ENCODE measurements at places on chromosomes 6 and 20.
A peak's percentile ranks its signal among the peaks of the same experiment; 100 is the strongest.

DNA sequence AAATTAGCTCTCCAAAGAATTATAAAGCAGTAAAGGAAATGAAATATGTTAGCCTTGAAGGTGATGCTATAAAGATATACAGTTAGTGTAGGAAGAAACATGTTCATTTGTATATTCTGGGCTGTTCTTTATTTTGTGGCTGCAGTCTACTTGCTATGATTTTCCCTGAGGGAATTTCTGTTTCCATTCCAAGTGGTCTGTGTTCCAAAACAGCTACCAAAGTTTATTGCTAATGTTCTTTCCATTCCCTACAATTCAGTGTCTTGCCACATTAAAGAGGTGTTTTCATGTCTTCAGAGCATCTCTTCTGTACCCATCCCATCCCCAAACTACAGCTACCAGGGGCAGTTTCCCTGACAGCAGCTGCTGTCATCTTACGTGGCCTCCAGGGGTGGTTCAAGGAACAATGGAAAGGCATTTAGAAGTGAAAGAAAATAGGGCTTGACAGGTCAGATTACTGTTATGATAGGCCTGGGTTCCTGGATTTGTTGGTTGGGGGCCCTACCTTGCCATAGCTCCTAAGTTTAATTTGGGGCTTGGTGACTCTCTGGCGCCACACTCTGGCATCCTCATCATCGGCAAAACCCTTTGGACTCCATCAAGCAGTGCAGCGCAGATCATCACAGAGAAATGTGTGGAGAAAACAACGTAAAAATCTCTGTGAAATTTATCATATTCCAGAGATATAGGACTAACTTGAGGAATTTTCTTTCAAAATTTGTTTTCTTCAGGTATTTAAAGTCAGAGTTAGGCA lies 33.8 kb upstream of the AIG1 start:
- DNase-seq = peak; percentile 49

GRCh38 chr6:22413681-22414311 lies 117.0 kb upstream of the PRL start:
- no peak for DNase-seq

DNA sequence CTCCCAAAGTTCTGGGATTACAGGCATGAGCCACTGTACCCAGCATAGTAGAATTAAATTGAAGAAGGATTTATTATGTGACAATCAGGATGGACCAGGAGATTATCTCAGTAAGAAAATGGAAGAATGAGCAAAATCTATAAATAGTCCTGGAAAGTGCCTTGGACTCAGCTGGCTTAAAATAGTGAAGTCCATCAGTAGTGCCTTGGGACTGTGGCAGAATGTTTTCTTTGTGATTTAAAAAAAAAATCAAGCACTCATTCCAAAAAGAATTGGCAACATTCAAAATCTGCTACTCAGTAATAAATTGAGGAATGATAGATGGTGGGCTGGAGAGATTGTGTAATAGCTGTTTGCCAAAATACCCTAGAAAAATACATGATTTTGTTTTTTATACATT lies 37.0 kb upstream of the MAS1 start:
- DNase-seq = no peak

- DNase-seq = no peak
These were observed 49.8 kb downstream of the EDN1 start for GRCh38 chr6:12339808-12340487.

GRCh38 chr6:38283734-38284362 lies 355.9 kb downstream of the BTBD9 start:
- DNase-seq = no peak

GRCh38 chr6:115091461-115091860 lies 748.6 kb upstream of the HS3ST5 start:
- DNase-seq = no peak

- DNase-seq = no peak
These were observed 7.7 kb downstream of the AKAP12 start for GRCh38 chr6:151247490-151247889.

- no peak for DNase-seq
These were observed 48.6 kb downstream of the FOXO3 start for GRCh38 chr6:108609276-108609769.

- DNase-seq = no peak
These were observed 19.1 kb upstream of the TSHZ2 start for GRCh38 chr20:52953020-52953419.

GRCh38 chr20:33099843-33100538 lies 20.5 kb downstream of the BPIFB4 start:
- no peak for DNase-seq

DNA sequence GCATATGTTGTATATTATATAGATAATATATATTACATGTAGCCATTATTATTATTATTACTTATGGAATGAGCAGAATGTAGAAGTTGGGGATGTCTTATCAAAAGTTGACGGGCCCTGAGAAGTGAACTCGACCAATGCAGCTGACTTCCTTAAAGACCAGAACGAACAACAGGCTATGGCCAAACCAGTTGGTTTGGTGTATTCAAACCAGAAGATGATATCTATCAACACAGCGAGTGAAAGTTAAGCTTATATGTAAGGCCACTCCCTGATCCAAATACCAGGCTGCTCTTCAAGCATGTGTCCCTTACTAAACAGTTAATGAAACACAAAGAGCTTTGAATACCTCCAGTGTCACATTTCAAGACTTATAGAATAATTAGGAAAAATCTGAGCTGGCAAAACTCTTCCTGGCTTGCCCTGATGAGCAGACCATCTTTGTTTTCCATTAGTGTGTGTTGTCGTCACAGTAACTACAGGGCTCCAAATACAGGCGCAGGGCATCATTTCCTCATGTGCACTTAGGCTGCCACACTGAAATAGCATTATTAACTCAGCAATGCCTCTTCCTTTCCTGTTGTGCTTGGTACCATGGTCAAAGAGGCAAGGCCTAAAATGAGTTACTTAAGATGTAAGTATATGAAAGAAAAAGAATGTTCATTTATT lies 6.6 kb downstream of the FILIP1 start:
- DNase-seq = no peak

- no peak for DNase-seq
These were observed 11.3 kb upstream of the ADGB start for GRCh38 chr6:146587459-146587858.

DNA sequence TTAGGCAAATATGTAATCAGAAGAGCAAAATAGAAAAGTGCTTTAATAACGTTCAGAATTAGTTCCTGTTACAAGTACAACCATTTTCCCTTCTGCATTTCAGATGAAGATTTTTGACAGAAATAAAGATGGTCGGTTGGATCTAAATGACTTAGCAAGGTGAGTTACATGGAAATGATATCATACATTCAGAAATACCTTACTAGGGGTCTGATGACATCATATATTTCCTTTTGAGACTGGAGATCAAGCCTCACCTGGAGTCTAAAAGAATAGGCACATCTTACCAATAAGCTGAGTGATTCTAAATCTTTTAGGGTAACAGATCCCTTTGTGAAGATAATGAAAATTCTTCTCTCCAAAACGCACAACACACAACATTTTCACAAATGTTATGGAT lies 29.8 kb downstream of the SCGN start:
- no peak for DNase-seq

DNA sequence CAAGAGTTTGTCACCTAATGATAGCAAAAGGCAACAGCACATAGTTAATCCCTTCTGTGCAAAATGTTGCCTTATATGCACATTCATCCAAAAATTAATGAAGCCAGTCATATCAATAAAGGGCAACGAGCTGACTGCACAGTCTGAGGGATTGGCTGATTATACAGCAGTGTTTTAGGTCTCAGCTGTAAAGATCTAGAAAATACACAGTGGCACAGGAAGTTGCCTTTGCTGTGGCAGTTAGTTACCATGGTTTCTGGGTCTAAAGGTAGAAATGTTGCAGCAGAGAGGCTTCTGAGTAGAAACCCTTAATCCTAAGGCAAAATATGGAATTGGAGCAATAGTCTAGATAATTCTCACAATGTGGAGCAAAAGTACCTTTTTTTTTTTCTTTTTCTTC lies 89.7 kb downstream of the SMPDL3A start:
- DNase-seq = no peak

DNA sequence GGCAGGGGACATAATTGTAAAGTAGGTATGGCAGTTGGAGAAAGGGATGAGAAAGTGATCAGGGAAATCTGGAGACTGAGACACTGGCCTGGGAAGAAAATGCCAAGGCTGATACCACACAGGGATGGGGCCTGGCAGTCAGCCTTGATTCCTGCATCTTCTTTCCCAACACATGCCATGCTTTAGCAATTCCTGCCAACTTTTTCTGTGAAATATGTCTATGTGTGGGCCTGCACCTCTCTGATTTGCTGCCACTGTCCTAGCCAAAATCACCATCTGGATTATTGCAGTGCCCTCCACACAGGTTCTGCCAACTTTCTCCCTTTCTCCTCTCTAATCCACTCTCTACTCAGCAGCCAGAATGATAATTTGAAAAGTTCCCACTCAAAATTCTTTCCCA lies 759.8 kb upstream of the CITED2 start:
- no peak for DNase-seq

DNA sequence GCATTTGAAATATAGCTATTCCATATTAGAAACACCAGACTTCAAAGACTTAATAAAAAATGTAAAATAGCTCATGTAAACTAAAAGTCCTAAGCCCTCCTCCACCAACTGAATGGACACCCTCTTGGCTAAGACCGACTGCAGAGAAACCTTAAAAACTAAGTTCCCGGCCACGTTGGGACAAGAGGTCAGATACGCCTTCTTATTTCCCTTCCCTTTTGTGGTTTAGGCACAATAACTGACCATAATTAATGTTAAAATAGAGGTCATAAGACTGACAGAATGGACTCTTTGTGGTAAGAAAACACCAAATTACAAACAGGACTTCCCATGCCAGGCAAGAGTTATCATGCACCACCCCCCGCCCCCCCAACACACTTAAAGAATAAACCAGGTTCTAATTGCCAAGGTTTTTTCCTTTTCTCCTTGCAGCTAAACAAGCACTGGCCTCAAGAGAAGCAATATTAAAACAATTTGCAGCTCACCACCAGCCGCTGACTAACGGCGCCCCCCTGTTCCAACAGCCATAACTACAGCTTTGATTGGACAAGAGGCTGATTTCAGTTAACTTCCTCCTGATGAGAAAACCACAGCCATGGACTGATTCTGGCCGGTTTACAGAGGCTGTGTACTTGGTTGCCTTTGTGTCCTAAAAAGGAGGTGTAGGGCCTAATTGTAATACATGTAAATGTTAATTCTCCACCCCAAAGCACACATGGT lies 10.7 kb upstream of the LAMP5 start:
- no peak for DNase-seq

DNA sequence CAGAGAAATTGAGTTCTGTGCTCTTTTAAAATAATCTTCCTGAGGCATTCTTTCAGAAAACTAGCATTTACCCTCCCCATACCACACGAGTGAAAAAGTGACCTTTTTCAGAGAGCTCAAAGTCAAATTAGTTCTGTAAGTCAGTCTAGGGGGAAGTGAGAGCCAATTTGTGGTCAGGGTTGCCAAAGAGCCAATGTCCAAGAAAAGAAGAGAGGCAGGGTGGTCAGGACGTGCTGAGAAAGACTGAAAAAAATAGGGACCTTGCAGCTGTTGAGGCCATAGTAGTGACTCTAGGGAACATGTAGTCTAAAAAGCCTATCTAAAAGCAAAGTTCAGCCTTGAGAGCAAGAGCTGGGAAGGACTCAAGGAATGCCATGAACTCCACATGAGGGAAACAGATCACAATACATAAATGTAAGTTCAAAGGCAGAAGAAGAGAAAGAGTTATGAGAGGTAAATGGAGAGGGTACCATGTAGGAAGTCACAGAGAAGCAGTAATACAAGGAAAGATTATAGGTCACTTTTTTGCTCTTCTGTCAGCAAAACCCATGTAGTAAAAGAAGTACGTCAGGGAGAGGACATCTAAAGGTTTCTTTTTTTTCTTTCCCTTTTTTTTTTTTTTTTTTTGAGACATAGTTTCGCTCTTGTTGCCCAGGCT lies 565.1 kb upstream of the FLRT3 start:
- no peak for DNase-seq

GRCh38 chr6:82361631-82362030 lies 2.0 kb upstream of the TPBG start:
- DNase-seq = no peak

DNA sequence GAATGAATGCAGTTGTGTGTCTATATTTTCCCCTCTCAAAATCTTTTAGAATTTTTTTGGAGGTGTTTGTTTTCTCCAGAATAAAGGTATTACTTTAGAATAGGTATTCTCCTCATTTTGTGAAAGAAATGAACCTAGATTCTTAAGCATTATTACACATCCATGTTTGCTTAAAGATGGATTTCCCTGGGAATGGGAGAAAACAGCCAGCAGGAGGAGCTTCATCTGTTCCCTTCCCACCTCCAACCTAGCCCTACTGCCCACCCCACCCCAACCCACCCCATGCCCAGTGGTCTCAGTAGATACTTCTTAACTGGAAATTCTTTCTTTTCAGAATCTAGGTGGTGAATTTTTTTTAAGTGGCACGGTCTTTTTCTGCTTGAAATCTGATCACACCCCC lies 127.8 kb downstream of the CD109 start:
- no peak for DNase-seq

- DNase-seq = no peak
These were observed 75.8 kb upstream of the E2F3 start for GRCh38 chr6:20325641-20326421.

- no peak for DNase-seq
These were observed 829.4 kb downstream of the QKI start for GRCh38 chr6:164243949-164244348.

- no peak for DNase-seq
These were observed 13.4 kb upstream of the COL12A1 start for GRCh38 chr6:75219263-75219662.

DNA sequence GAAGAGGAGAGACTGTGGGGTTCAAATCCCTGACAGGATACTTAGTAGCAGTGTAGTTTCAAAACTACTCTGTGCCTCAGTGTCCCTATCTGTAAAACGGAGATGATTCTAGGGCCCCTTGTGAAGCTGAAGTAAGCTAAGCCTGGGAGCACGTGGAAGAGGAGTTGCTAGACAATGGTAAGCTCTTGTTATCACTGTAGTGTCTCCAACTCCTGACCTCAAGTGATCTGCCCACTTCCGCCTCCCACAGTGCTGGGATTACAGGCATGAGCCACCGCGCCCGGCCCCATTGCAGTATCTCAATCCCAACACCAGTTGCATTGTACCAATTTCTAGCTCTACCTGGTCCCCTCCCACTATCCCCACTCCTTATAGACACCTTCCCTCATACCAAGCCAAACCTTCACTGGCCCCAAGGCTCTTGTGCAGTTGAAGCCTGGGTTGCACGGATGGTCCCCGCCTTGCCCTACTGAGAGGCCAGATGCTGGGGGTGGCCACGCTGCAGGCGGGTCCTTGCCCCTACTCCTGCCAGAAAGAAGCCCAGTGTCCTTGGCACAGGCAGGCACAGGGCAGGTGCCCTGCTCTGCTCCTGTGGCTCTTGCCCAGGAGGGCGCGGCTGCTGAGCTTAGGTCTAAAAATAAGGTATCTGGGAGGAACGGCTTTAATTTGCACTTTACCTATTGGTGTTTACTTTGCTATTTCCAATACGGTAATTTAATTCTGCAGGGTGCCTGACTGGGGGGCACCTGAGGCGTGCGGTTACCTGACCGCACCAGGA lies 118.1 kb downstream of the VEGFA start:
- no peak for DNase-seq

GRCh38 chr6:73566954-73567591 lies 46.2 kb upstream of the EEF1A1 start:
- no peak for DNase-seq
